Activated CD4-positive, alpha-beta T cell treated with anti-CD3 and anti-CD28 coated beads, Interleukin-2, amount 10 ng/mL, durations not matched to agents 24 days and 14 days (primary cell): ENCODE measurements at places on chromosomes 2 and 18.

DNA sequence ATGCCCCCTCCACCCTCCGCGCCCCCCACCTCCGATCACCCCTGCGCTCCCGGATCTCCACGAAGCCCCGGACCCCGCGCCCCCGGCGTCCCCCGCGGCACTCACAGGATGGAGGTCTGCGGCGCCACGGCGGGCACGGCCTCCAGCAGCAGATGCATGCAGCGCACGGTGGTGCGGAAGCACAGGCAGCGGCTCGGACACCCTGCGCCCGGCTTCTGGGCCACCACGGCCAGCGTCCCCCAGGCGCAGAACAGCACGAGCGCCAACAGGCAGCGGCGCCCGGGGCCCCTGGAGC, 217 bp downstream of the PXDN start:
- DNase-seq, result no peak

- DNase-seq, result no peak
Measured at GRCh38 chr2:179671043-179671981, 190.1 kb downstream of the ZNF385B start.

GRCh38 chr2:70192516-70192915, 1.7 kb upstream of the C2orf42 start:
- DNase-seq, result no peak

DNA sequence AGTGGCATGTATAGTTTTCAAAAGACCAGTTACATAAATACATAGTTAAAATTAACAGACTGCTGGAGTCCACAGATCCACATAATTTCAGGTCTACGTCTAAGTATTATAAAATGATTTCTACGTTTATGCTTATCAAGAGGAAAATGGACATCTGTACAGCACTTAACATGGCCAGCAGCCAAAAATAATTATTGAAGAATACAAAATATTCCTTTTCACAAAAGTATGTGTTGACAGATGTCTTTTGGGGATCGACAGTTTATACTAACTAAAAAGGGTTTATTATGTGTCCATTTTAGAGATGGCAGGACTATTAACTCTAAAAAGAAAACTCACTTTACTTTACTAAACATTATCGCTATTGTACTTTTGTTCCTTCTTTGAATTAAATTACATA, 112.9 kb upstream of the RNU4ATAC start:
- no peak for DNase-seq

DNA sequence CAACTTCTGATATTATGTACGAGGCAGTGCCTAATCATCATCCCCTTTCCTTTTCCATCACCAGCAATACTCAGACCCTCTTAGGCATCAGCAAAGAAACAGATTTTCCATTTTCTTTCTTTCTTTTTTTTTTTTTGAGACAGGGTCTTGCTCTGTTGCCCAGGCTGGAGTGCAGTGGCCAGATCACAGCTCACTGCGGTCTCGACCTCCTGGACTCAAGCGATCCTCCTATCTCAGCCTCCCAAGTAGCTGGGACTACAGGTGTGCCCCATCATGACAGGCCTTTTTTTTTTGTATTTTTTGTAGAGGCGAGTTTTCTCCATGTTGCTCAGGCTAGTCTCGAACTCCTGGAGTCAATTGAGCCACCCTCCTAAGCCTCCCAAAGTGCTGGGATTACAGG, 5.9 kb upstream of the OLA1 start:
- DNase-seq, result no peak

- no peak for DNase-seq
Measured at GRCh38 chr18:76275727-76276313, 219.2 kb downstream of the ZNF516 start.

DNA sequence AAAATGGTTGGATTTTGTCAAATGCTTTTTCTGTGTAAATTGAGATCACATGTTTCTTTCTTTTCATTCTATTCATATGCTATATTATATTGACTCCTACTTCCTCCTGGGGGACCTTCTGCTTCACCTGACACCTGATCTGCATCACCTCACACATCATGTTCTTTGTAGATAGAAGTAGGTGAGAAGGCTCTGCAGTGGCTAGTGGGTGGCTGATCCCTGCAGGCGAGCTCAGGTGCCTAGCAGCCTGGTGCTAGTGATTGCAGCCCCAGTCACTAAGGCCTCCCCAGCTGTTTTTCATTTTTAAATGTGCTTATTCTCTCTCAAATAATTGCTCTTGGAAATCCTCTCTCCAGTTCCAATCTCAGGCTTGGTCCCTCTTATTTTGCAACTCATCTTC, 33.6 kb downstream of the MC4R start:
- no peak for DNase-seq
